Activated T-cell treated with anti-CD3 and anti-CD28 coated beads, Interleukin-2, amount 50 U/mL, for 24 hours (primary cell): ENCODE measurements at places on chromosomes 4 and X.

GRCh38 chr4:8440492-8441311 is at the start of the genes ACOX3 and TRMT44:
ACOX3 (minus strand) TSS chr4:8440723; CDS start chr4:8416521, 24,202 bp downstream.
TRMT44 (plus strand) TSS chr4:8440777; CDS start chr4:8440823, 46 bp downstream.
- peak; percentile 100 for DNase-seq

GRCh38 chr4:24093446-24093845 is 203.6 kb upstream of the PPARGC1A start:
- DNase-seq: no peak

DNA sequence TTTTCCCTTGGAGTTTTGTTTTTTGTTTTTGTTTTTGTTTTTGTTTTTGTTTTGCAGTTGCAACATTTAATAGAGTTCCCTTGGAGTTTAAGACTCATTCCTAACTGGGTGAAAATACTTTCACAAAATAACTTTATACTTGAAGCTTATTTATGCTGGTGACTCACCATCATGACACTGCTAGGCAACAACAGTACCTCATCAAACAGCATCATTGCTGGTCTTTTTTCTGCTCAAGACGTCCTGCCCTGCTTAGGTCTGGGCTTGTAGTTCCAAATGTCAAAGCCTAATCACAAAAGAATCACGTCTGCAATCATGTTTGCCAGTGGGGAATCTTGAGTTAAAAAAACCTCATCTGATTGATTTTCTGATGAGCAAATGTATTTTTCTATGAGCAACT is 105.7 kb upstream of the PRPS2 start:
- no peak for DNase-seq

GRCh38 chr4:114108869-114109268 is 129.4 kb upstream of the ARSJ start:
- DNase-seq: no peak

DNA sequence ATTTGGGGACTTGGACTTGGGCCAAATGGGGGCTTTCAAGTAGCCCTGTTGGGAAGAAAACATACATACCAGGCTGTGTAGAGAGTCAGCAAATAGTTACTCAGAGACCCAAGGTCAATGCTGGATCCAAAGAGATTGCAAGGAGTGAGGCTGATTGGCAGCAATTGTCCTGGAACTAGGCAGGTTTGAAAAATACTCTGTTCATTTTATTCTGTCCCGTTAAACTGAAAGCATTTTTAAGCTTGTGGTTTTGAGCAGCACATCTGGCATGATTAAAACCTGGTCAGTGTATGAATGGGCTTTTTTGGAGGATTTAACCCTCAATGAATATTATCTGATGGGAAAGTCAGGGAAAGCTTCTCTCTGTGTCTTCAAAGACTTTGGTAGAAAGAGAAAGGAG is 294.3 kb upstream of the BOD1L1 start:
- no peak for DNase-seq

DNA sequence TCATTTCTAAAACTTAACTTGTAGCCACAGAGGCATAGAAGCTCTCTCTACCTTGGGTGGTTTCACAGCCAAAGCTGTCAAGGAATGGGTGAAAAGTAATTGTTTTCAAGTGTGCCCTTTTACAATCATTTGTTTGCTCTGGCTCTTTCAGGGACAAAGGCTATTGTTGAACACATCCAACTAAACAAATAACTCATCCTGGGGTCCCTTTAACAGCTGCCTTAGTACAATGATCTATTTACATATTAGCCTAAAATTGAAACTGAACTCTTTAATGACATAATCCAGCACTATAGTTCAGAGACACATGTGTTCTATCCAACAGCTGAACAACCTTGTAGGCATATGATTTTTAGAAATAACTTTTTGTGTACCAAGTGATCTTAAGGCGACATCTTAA is 3.7 kb downstream of the HHIP start:
- DNase-seq: no peak

- DNase-seq: peak; percentile 72
These were observed 807 bp downstream of the USP9X start for GRCh38 chrX:41085878-41086626.

DNA sequence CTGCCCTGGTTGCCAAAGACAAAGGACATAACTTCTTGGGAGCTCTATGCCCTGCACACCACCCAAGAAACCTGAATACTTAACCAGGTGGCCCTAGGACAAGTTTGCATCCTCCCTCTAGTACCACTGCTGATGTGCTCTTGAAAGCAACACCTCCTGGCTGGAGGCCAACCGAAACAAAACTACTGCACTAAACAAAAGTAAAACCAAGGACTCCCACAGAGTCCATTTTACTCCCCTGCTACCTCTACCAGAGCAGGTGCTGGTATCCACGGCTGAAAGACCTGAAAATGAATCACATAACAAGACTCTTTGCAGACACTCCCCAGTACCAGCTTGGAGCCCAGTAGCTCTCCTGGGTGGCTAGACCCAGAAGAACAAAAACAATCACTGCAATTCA is 941.8 kb downstream of the RAPGEF2 start:
- DNase-seq: no peak

DNA sequence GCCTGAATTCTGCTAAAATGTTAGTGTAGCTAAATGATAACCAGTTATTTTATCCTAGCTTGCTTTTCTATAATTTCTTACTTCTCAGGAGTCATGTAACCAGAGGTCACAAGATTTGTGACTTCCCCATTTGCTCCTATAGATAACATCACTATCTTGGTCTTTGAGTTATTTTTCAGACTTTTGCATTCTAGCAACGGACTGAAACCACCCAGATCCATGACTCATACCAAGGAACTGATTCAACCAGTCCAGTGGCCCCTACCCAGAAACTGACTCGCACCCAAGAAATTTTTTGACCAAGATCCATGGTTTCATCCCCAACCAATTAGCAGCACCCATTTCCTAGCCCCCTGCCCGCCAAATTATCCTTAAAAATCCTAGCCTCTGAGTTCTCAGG is 50.0 kb downstream of the IQCM start:
- DNase-seq: no peak

- no peak for DNase-seq
These were observed 25.9 kb downstream of the NSG1 start for GRCh38 chr4:4412641-4413372.

DNA sequence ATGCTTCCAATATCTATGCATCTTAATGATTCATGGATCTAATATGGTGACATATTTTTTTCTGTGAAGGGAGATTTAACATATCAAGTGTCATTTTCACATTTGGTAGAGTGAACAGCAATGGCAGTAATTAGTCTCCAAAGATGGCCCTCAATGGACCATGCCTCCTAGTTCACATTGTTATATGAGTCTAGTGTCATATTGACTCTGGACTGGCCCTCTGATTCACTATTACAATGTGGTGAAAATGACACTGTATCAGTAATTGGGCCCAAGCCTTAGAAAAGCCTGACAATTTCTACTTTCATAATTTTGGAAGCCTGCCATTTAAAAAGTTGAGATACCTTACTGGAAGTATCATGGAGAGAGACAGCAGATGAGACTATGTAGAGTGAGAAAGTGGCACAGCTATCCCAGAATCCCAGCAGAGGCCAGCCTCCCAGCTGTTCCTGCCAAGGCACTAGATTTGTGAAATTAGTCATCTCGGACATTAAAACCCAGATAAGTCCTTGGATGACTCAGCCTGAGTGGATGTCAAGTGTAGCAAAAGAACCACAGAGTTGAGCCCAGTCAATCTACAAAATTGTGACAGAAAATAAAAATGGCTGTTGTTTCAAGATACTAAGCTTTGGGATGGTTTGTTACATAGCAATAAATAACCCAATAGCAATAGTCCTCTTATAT is 68.4 kb downstream of the ARHGEF38 start:
- no peak for DNase-seq

- no peak for DNase-seq
These were observed 2.8 kb upstream of the SAP30 start for GRCh38 chr4:173367946-173368345.
